Progenitor cell of endocrine pancreas (in vitro differentiated cells): ENCODE measurements at places on chromosomes 1 and 21.

- no peak for DNase-seq
These were observed 56.1 kb downstream of the GABPA start for GRCh38 chr21:25790878-25791204.

DNA sequence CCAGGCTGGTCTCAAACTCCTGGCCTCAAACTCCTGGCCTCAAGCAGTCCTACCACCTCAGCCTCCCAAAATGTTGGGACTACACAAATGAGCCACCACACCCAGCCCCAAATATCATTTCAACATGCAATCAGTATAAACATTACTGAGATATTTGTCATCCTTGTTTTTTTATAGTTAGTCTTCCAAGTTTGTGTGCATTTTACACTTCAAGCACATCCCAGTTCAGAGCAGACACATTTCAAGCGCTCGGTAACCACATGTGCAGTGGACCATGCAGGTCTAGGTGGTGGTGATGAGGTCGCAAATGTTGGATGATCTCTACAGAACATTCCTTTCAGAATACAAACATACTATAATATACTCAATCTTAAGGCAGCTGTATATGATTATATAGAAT, 23.8 kb upstream of the APP start:
- DNase-seq, result no peak

GRCh38 chr1:155072531-155073289, 5.9 kb upstream of the EFNA3 start:
- DNase-seq, result no peak

DNA sequence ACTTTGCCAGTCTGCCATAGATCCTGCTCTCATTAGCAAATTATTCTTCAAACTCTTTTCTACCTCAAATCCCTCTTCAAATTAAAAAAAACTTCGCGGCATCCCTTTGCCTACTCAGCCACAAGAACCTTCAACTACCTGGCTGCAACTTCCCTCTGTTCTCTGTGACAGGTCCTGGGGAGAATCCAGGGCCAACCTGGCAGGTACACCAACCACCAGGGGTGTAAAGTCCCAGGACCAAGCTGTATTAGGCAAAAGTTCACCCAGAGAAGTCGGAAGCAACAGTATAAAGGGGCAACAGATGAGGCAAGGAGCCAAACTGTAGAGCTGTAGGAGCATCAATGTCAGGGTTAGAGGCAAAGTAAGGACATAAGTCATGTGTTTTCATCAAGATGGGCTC, 18.3 kb upstream of the ITLN2 start:
- no peak for DNase-seq

DNA sequence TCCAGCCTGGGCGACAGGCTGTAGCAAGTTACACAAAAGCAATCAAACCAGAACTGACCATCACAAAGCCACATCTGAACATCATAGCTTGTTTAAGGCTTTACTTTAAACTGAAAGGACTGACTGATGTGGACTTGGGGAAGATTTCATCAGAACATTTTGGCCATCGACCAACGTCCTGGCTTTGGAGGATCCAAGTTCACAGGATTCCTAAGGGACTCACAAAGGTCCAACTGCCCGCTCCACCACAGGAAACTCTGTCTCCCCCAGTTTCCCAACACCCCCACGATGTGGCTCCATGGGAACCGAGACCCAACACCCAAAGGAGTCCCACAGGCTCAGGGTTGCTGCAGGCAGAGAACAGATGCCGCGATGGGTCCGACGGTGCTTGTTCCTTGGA, 9.3 kb downstream of the SSU72 start:
- DNase-seq, result no peak

DNA sequence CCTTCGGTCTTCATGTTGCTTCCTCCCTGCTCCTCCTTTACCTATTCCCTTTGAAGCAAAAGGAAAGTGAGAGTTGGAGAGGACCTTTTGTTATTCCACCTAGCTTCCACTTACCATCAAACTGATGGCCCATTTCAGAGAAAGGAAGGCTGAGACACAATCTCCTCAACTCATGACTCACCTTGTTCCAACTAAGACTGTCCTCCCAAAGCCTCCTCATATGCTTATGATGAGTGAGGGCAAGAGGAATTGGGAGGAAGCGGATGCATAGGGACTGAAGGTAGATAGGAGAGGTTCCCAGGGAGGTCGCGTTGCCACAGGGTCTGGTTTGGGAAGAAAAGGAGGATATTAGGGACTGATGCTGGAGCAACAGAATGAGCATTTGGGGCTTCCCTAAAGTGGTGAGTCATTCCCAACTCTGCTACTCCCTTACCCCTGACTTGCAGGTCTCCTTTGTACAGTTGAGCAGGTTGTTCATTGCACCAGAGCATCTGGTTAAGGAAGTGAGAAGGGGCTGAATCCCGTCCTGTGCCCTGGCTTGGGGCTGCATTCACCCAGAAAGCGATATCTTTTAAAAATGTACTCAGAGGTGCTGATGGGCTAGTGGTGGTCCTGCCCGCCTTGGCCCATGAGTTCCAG, 35.0 kb downstream of the LGR6 start:
- DNase-seq, result no peak

GRCh38 chr1:56517404-56518130, 61.8 kb downstream of the PLPP3 start:
- DNase-seq, result no peak

GRCh38 chr1:162040657-162041056, 17.0 kb upstream of the OLFML2B start:
- no peak for DNase-seq

DNA sequence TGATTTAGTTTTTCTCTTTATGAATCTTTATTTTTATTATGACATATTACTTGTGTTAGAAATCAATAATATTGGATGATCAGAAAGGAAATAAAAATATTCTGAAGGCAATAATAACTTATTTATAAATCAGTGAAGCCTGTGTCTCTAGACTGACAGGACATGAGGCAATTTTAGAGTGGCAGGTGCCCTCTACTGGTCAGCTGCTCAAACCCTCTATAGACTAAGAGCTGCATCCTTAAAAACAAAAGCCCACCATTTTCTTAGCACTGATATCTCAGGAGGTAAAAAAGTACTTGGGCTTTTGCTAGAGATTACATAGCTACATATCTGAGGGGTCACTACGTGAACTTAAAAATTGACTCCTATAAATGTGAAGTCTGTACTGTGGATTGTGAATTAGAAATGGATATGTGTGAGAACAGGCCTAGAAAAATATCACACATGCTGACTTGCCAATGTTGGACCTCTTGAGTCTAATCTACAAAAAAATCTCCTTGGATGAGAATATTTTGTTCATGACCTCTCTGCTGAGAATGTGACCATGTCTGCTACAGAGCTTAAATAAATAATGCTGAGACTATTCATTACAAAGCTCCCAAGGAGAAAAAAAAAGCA, 597.9 kb upstream of the ADAMTS5 start:
- no peak for DNase-seq

DNA sequence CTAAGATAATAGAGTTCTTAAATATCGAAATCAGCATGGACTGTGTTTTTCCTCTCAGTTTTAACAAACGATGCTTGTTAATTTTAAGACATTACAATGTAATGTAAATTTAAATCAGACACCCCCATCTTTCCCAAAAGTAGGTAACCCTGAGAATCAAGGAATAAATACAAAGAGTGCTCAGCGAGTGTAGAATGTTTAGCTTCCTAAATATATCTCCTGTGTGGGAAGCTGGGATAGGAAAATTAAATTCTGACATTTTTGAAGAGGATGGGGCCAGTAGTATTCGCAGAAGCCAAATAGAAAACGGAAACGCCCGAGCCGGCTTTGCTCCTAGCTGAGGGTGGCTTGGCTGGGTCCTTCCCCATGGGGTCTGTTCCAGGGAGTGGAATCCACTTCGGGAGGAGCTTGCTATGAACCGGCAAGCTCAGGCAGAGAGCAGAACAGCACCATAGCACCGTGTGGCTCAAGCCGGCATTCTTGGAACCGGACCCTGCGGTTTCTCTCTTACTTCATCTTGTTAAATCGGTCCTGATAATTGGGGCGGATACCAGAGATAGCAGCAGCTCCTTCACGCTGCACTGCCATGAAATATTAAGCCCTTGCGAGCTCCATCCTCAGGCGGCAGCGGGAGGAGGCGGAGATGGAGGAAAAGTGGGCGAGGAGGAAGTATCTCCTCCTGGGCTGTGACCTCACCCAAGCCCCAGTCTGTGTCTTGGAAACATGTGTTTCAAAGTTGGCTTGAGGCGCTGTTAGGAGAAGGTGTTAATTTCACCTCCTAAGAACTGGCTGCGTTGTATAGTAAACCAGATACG, 24.9 kb downstream of the MAP3K7CL start:
- no peak for DNase-seq

GRCh38 chr1:236851871-236852270, 56.8 kb downstream of the MTR start:
- no peak for DNase-seq

- no peak for DNase-seq
These were observed 47.9 kb upstream of the NBL1 start for GRCh38 chr1:19596065-19596713.

DNA sequence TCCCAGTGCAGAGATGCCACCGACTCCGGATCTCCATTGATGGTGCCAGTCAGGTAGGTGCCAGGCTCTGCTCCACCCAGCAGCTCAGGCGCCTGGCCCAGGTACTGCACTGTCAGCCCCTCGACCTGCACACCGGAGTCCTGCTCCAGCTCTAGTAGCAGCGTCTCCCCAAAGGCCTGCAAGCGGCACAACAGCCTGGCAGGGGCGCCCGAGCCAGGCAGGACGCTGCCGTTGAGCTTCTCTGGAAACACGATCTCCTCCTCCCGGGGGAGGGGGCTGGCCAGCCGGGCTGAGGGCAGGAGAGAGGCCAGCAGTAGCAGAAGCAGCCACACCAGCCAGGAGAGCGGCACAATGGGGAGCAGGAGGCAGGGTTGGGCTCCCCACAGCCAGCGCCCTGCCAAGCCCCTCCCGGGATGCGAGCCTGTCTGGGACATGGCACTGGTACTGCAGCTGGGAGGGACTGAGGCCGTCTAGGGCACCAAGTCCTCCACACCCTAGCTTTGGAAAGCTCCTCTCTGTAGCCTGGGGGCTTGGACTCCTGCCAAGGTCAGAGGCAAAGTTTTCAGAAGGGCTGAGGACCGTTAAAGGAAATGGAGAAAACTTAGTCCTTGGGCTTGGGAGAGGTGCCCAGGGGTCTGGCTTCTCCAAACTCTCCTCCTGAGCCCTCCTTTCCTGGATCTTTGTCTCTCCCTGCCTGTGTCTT, 509 bp downstream of the ADAMTS4 start:
- peak; percentile 38 for DNase-seq

DNA sequence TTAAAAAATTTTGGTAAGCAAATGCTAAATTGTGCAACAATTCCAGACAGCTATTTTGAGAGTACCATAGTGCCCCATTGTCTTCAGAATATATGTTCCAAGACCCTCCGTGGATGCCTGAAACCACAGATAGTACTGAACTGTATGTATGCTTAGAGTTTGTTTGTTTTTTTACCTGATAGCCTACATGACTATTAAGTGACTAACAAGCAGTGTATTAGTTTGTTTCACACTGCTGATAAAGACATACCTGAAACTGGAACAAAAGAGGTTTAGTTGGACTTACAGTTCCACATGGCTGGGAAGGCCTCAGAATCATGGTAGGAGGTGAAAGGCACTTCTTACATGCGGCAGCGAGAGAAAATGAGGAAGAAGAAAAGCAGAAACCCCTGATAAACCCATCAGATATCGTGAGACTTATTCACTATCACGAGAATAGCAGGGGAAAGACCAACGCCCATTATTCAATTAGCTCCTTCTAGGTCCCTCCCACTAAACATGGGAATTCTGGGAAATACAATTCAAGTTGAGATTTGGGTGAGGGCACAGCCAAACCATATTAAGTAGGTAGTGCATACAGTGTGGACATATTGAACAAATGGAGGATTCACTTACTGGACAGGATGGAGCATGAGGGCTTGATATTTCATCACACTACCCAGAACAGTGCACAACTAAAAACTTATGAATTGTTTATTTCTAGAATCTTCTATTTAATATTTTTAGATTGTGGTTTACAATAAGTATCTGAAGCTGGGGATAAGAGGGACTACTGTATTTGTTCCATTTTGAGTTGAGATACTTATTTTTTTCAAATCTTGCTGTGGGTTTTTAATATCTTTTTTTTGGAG, 78.5 kb downstream of the LHX9 start:
- no peak for DNase-seq

GRCh38 chr21:45982758-45983648, 1.4 kb downstream of the COL6A1 start:
- DNase-seq, result no peak

DNA sequence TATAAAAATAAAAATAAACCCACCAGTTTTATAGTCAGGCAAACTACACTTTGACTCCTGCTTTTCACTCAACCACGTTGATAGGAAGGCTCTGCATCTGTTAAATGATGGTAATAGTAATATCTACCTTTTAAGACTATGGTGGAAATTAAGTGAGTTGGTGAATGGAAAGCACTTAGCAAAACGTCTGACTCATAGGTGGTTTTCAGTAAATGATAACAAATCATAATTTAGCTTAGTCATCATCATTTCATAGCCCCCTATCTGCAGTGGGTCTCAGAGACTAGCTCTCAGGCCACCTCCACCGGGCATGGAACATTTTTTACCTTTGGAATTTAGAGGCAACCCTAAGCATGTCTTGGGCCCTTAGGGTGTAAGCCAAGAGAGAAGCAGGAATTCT, 160.0 kb downstream of the PDE4B start:
- no peak for DNase-seq

DNA sequence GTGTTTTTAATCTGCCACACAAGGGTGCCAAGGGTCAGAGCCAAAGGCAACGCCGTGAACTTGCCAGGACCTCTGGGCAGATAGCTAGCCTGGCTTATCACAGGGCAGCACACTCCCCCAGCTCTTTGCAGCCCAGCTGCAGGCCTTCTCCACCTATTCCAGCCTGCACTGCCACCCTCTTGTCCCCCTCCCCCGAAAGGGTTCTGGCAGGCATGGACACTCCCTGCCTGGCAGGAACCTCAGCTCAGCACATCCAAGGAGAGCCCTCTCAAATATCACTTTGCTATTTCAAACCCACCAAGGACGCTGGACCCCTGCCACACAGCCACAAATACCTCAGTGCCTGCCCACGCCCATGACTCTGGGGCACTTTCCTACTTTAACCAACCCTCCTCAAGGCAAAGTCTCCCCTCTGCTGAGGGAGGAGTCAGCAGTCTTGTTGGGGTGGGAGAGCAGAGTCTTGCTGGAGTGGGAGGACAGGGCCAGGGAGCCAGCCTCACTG, 9.1 kb downstream of the SSBP3 start:
- DNase-seq, result no peak

- no peak for DNase-seq
These were observed 83.4 kb downstream of the ASH1L start for GRCh38 chr1:155479205-155479604.

- no peak for DNase-seq
These were observed 28.1 kb upstream of the SGIP1 start for GRCh38 chr1:66505671-66506392.

DNA sequence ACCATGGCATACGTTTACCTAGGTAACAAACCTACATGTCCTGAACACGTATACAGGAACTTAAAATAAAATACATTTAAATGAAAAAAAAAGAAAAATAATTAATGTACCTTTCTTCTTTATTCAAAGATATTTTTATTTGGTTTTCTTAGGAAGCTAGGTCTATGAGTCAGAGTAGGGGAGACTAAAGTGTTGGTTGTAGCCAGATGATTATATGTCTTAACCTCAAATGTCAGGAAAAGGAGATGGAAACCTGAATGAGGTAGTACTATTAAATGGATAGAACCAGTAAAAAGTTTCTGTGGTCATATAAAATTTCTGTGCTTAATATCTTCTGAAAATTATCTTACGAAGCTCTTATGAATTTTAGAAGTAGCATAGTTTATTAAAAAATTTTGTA, 275.8 kb downstream of the KCTD3 start:
- DNase-seq, result no peak
